ENCODE measurements at places on chromosomes 4 and X. TPM values are rescaled to one million over a fixed set of nuclear protein-coding genes. Genes with fewer than 3 reads are reported as not detected.

The ART3 gene
- 0.60 TPM for polyA plus RNA-seq

DNA sequence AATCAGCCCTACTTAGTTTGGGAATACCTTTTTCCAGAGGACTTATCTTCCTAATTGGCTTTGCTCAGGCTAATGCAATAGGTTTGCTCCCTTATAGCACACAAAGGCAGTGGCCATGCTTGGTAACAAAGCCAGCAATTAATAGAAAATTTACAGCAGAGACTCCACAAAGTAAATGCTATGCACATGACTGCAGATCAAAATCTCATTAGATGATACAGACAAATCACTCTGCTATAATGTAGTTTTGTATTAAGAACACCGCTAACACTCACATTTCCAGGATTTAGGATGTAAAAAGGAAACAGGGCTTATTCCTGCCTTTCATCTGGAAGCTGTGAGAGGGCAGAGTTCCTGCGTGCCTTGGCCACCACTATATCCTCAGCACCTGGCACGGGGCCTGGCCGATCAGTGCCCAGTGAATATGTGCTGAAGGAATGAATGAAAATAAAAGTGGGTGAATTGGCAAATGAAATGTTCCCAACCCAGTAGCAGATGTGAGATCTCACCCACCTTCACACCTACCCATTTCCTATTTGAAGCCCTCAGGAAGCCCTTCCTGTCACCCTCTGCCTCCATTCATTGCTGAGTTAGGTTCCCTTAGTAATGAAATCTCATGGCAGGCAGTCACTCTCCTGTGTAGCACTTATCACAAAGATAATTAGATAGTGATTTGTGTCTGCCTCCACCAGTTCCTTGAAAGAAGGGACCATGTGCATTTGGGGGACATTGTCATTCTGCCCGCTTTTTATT, 5.1 kb downstream of the SEPTIN6 start:
- no peak for DNase-seq

DNA sequence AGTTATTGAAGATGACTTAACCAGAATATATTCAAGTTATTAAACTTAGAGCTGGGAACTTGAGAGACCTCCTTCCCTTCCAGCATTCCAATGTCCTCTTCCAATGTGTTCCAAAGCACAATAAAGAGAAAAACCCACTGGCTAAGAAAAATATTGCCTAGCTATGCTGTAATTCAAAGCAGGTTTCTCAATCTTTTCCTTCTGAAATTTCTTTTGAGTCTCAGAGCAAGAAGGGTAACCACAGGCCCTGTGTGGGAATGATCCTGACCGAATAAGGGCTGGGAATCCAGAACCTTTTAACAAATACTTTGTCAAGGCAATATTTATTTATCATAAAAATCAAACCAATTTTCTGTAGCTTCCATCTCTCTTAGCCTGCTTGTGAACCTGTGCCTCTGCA, 150.7 kb upstream of the SFRP2 start:
- no peak for DNase-seq

DNA sequence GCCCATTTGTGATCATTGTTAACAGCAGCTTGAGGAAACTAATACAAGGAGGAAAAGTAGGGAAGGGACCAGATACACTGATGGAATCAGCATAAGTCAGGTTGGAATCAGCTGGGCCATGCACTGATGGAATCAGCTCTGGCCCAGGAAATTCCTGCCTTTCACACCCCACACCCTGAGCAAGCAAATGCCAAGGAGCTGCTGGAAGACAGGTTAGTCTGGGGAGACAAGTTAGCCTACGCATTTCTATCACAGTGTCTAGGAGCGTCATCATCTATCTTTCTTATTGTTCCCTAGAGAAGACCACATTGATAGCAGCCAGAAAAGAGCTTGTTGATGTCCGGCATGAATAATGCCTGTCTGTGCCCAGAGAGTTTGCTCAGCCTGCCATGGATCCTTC, 16.2 kb upstream of the CEP135 start:
- no peak for DNase-seq

DNA sequence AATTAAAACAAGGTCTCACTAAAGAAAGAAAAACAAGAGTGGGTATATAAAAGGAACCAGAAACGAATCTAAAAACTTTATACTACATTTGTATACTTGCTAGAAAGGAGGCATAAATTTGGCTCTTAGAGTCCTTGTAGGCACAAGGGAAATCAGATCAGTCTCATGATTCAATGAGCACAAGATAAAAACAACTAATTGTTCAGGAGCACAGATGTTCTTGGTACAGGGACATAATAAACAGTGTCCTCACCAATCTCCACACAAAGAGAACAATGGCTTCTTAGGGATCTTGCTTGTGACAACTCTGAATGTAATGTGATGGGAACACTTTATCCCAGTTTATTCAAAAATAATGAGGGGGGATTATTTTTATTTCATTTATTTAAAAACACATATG, 28.3 kb downstream of the TMEM144 start:
- no peak for DNase-seq

GRCh38 chrX:19544693-19545305, 29.5 kb upstream of the MAP3K15 start:
- no peak for DNase-seq

DNA sequence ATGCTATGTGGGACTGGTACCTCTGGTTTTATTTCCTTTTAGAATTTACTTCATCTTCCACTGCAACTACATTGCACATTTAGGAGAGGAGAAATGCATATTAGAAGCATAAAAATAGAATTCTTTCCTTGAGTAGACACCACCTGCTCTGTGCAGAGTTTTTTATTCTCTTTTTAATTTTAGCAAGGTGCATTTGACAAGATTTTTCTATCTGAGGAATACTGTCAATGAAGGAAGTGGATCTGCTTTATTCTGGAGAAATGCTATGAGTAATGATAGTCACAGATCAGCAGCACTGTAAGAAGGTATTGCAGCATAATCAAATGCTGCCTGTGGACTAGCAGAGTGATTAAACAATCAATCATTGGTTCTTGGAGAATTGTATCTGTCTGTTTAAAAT, 1038.3 kb downstream of the RAPGEF2 start:
- DNase-seq, result no peak

Measured in right renal cortex interstitium (tissue), 3 donors.